ENCODE measurements at places on chromosomes 16 and 17.

DNA sequence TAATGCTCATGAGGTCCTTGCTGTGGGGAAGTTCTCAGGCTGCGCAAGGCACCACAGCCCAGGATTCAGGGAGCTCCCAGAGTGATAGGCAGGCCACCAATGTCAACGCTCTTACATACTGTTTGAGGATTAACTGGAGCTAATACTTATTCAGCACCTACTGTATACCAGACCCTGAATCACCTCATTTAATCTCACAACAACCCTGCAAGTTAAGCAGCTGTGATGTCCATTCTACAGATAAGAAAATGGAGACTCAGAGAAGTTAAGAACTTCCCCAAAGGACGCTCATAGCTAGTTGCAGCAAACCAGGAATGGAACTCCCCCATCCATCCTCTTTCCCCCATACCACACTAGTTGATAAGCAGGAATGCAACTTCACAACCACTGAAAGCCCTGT, 25.5 kb upstream of the CCR7 start:
- DNase-seq, result no peak

- DNase-seq, result no peak
These were observed 4.5 kb downstream of the AXIN2 start for GRCh38 chr17:65556910-65557348.

- peak; percentile 79 for DNase-seq
These were observed 13.5 kb upstream of the TBX21 start for GRCh38 chr17:47719411-47720152.

- DNase-seq, result peak; percentile 10
These were observed 44.3 kb downstream of the SOCS3 start for GRCh38 chr17:78315355-78316114.

DNA sequence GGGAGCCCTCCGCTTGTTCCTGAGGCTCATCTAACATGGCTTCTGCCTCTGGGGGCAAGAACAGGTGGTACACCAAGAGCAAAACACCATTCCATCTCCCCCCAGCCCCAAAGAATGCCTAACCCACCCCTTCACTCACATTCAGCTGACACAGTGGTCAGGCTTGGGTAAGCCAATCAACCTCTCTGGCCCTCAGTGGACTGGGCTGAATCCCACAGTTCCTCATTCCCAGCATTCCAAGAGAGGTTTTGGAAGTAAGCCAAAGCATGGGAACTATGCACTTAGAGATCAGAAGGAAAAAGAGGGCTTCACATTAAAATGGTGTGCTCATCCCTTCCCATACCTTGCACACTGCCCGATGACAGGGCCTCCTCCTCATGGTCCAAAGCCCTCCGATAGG, 7.8 kb downstream of the PIGS start:
- no peak for DNase-seq

- no peak for DNase-seq
These were observed 68.4 kb downstream of the CMC2 start for GRCh38 chr16:80938004-80938878.

GRCh38 chr17:40617678-40618240, 29.9 kb downstream of the SMARCE1 start:
- DNase-seq, result no peak

- no peak for DNase-seq
These were observed 37.0 kb downstream of the EMP2 start for GRCh38 chr16:10543231-10543977.

DNA sequence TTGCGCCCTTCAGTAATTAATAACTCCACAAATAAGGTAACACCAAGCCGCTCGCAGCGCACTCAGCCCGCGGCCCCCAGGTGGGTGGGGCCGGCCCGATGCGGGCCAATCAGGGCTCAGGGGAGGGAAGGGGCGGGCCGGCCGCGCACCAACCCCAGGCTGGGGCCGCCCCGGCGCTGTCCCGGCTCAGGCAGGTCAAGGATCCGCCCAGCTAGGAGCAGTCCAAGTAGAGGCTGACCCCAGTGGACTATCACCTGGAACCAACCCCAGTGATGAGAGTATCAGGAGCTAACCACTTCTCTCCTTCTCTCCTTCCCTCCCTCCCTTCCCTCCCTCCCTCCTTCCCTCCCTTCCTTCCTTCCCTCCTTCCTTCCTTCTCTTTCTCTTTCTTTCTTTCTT, 110.8 kb downstream of the C16orf78 start:
- DNase-seq, result no peak

DNA sequence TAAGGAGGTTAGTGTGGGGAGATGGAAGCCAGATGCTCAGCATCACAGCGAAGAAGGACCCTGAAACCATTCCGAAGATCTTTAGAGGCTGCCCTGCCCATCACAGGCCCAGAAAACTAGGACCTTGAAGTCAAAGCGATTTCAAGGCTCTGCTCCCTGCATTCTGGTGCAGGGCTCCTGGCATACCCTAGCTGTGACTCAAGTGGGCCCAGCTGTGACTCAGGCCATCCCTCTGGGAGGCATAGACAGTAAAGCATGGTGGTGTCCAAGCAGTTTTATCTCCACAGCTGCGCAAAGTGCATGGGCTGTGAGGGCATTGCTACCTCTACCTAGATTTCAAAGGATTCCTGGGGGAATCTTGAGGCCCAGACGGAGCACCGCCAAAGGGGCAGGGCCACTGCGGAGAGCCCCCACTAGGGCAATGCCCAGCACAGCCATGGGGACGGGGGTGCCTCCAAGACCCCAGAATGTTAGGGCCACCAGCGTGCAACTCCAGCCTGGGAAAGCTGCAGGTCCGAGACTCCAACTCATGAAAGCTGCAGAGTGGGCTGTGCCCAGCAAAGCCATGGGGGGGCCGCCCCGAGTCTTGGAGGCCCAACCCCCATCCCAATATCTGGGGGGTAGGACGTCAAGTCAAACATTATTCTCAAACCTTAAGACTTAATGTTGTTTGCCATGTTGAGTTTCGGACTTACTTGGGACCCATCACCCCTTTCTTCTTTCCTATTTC, 11.7 kb upstream of the ZNF594 start:
- no peak for DNase-seq

- DNase-seq, result no peak
These were observed 601 bp downstream of the SPNS1 start for GRCh38 chr16:28975158-28975599.
